ENCODE measurements at places on chromosomes 1 and 21.

- no peak for DNase-seq
These were observed 54.3 kb downstream of the CD247 start for GRCh38 chr1:167463875-167464575.

GRCh38 chr1:5465281-5465711, 526.9 kb downstream of the NPHP4 start:
- no peak for DNase-seq

- no peak for DNase-seq
These were observed 66.9 kb upstream of the APOBEC4 start for GRCh38 chr1:183720028-183720427.

DNA sequence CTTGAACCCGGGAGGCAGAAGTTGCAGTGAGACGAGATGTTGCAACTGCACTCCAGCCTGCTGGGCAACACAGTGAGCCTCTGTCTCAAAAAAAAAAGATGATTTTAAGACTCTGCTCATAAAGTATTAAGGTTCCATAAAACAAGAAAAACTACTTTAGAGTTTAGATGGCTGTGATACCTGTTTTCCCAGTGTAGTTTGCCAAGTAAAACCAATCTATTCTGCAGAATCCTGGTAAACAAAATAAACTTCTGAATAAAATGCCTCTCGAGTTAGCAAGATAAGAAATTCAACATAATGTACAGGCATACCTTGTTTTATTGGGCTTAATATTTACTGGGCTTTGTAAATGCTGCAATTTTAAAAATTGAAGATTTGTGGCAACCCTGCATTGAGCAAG, 30.8 kb downstream of the LTN1 start:
- no peak for DNase-seq

- DNase-seq = no peak
These were observed 15.1 kb downstream of the THEMIS2 start for GRCh38 chr1:27887215-27888021.

GRCh38 chr1:147618077-147618569, 52.2 kb downstream of the ACP6 start:
- DNase-seq = no peak

DNA sequence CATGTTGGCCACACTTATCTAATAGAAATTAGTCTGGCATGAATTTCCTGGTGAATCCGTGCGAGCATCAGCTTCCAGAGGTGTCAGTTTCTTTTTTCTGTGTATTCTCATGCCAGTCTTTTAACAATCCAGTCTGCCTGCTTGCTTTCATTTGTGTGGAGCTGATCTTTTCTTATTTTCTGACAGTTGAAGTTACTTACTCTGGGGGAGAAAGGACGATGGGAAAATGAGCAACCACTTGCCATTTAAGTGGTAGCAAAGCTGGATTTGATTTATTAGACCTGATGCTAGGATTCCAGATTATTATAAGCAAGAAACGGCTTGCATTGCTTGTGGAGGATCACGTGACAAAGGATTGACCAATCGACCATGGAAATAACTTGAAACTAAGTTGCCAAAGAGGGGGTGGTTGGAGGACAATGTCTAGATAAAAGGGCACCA, 24.3 kb upstream of the APP start:
- DNase-seq = no peak

- DNase-seq = no peak
These were observed 33.4 kb downstream of the SLAMF6 start for GRCh38 chr1:160489513-160490261.

DNA sequence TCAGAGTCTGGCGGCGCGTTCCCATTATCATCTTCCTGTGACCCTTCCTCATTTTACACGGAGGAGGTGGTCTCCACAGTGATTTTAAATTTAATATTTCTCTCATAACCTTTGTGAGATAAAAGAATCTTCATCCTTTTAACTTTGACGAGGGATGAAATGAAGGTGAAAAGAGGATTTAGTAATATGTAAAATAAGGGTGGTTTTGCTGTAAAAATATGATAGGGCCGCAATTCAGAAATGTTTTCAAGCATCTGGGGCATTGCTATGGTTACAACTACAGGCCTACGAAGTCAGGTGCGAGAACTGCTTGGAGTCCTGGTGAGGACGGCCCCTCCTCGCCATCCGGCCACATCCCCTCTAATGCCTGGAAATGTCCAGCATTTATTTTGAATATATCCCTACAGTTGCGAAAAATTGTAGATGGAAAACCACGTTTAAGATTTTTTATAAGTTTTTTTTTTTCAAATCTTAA, 422 bp upstream of the RSBN1 start:
- no peak for DNase-seq
